ENCODE measurements at places on chromosomes 1 and 21. TPM values are rescaled to one million over a fixed set of nuclear protein-coding genes. Genes with fewer than 3 reads are reported as not detected.

Gene ZNF670
- 2.3 TPM for total RNA-seq

Gene STUM
- total RNA-seq, result not detected

Gene HSD3B2
- not detected for total RNA-seq

Gene KRTAP7-1
- total RNA-seq, result not detected

Gene IL20
- total RNA-seq, result not detected

Gene FAM167B
- 0.38 TPM for total RNA-seq

Gene LYSMD1
- total RNA-seq, result 3.9 TPM

Gene KRTAP19-3
- total RNA-seq, result not detected

Gene FAM3B
- total RNA-seq, result not detected

Gene QSOX1
- total RNA-seq, result 252 TPM

Gene EDARADD
- total RNA-seq, result 0.19 TPM

Gene TTC3
- total RNA-seq, result 208 TPM

Gene SLC5A9
- total RNA-seq, result not detected

Gene RIPPLY3
- not detected for total RNA-seq

Gene GPR52
- total RNA-seq, result 0.28 TPM
